Hippocampal formation (tissue), 2 donors: ENCODE measurements at places on chromosomes 6 and 20.

DNA sequence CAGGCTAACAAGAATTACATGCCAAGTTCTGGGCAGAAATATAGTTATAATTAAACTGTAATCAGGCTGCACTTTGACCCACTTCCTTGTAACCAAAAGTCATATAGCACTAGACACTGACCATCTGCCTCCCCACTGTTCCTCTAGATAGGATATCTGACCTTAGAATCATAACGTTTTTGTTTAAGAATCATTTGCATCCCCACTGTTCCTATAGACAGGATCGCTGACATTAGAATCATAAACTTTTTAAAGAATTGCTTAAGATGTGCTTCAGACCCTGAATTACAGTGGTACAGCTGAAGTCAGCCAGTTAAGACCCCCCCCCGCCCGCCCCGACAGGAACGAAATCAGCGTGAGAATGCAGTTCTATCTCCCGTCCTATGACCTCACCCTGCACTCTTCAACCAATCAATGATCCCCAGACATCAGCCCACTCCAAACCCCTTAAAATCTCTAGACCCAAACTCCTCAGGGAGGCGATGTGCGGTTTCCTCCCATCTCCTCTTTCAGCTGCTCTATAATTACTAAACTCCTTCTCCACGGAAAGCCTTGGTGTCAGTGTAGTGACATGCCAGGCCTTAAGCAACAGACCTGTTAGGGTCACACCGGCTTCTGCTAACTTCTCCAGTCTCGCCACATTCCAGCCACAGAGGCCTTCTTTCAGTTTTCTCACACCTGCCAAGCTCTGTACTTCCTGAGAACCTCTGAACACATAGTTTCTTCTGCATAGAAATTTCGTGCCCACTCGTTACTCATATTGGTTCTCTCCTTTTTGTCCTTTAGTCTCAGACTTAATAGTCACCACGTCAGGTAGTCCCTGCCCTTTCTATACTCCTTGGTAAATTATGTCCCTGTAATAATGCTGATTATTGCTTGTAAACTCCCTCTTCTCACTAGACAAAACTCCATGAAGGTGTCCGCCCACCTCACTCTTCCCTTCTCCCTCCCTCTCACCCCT is 93.5 kb downstream of the DTNBP1 start:
- no peak for DNase-seq

- DNase-seq: no peak
These were observed 99.2 kb downstream of the SOX4 start for GRCh38 chr6:21692721-21693120.

DNA sequence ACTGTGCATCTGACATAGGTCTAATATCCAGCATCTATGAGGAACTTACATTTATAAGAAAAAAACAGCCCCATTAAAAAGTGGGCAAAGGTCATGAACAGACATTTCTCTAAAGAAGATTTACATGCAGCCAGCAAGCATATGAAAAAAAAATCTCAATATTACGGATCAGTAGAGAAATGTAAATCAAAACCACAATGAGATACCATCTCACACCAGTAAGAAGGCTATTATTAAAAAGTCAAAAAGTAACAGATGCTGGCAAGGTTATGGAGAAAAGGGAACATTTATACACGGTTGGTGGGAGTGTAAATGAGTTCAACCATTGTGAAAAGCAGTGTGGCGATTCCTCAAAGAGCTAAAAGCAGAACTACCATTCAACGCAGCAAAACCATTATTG is 13.1 kb downstream of the METTL24 start:
- no peak for DNase-seq

- DNase-seq: no peak
These were observed 7.9 kb downstream of the RREB1 start for GRCh38 chr6:7115543-7116231.

DNA sequence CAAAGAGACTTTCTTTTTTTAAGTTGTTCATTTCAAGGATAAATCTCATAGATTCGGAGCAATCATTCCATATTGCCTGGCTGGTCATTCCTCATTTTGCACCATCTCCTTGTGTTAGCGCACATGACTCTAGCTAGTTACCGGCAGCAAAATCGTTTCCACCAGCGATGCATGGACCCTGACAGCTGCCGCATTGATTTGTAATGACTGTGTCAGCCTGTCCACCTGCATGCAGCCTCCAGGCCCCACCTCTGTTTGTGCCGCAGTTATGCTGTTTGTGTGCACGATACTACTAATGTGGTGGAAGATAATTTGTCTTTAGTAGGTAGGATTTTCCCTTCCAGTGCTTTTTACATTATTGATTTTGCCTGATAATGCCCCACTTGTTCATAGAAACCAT is 164.0 kb downstream of the TBC1D7 start:
- DNase-seq: no peak

- DNase-seq: no peak
These were observed 138.3 kb downstream of the IPCEF1 start for GRCh38 chr6:154218301-154218700.

- DNase-seq: no peak
These were observed 1.6 kb downstream of the TRIM27 start for GRCh38 chr6:28922004-28922820.

DNA sequence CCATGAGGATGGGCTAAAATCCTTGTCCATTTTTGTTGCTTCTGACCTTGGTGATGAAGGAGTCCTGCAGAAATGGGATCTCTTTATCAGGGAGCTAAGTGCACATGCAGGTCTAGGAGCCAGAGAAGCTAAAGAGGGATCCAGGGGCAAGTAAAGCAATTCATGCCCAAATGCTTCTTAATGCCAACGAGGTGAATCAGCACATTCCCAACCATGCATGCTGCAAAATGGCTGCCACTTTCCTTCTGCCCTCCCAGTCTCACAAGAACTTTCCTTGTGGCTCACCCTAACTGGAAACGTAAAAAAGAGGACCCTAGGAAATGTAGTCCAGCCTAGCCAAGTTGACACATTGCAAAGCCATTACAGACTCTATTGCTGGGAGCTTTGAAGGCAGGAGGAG is 298.4 kb downstream of the MAFB start:
- DNase-seq: no peak

DNA sequence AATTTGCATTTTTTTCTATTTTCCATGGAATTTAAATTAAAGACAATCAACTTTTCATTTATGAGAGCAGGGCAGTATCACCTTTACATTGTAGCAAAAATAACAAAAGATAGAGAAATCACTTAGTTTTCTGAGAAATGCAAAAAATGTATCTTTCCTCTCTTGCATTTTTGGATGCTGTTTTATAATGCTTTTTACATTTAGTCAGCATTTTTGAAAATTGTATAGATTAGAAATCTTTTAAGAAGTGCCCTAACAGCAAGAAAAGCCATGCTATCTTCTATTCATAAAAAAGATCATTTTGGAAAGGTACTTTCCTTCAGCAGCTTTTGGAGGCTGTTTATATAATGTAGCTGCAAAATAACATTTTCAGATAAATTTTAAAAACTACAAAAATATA is 421.8 kb downstream of the EYS start:
- DNase-seq: no peak

GRCh38 chr6:75493400-75494064 is at the start of gene FILIP1:
Gene FILIP1, minus strand, starts transcription at chr6:75493800. Its CDS starts 78,828 bp downstream, at chr6:75414972.
- DNase-seq: no peak

- no peak for DNase-seq
These were observed 85.6 kb upstream of the CARMIL1 start for GRCh38 chr6:25193460-25194171.

DNA sequence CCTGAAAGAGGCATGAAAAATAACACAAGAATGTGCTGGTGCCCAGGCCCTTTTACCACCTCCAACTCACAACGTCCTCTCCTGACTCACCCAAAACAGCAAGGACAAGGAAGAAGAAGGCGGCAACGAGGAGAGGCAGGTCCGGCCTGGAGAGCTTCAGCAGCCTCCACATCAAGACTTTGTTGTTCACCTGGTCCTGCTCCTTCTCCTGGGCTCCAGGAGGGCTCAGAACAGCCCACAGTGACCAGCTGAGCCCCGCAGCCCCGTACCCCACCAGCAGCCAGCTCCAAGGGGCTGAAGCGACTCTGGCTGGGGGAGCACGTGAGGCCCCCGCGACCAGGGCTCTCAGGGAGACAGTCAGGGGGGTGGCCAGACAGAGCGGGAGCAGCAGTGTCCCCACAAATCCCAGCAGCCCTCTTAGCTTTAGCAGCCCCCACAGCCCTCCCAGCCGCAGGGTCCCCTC is 857 bp downstream of the TAP2 start:
- DNase-seq: no peak

- DNase-seq: no peak
These were observed 200.0 kb upstream of the SULF2 start for GRCh38 chr20:47985092-47985850.

GRCh38 chr20:33137195-33137594 is 30.8 kb upstream of the BPIFA2 start:
- no peak for DNase-seq

- DNase-seq: no peak
These were observed 18.6 kb downstream of the SLC9A8 start for GRCh38 chr20:49831022-49831769.

DNA sequence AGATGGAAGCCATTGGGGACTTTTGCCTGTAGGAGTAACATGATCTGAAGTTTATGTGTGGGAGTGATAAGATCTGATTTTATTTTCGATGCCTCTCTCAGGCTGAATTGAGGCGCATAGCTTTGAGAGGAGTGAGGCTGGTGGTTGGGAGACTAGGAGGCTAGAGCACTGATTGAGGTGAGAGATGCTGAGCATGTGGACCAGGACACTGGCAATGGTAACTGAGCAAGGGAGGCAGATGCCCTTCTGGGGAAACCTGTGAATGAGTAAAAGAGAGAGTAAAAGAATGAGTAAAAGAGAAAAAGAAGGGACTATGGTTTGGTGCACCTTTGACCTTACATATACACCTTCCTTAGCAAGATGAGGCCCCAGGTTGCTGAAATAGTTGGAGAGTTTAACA is 3.0 kb downstream of the RRP36 start:
- DNase-seq: no peak

DNA sequence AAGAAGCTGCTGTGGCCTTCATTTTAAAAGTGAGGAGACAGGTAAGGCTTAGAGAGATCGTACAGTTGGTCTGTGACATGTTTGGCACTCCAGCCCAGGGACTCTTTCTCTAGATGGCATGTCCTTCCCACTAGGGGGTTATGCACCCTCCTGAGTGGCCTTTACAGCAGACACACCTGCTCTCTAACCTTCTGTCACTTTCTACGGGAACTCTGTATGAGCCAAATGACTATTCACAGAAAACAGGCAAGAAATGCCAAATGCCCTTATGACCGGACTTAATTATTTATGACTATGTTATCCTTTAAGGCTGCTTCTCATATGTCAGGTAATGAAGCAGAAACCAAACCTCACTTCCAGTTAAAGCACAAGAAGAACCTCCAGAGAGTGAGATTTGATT is 91.2 kb downstream of the MAP3K5 start:
- no peak for DNase-seq

DNA sequence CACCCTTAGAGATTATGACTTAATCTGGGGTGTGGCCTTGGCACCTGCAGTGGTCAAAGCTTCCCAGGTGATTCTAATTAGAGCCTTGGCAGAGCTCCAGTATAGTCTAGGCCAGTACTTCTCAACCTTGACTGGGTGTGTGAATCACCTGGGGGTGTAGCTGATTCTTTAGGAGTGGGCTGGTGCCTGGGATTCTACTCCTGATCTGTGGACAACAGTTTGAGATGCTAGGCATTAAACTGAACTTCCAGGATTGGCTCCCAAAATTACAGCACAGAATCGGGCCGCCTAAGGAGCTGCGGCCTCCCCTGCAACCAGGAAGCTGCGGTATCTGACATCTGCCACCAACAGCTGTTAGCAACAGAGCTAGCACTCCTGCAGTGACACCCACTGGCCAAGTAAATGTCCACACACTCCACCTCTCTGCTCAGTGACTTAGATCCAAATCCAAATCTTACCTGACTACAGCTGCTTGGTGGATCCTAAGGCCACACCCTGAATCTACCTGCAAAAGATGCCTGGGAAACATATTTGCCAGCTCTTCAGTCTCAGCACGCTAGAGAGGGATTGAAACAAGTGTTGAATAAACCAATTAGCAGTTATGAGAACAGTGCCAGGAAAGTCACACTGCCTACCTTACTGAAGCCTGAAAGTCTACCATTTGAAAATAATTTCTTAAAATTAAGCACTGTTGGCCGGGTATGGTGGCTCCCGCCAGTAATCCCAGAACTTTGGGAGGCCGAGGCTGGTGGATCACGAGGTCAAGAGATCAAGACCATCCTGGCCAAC is 126.7 kb downstream of the UNC5CL start:
- no peak for DNase-seq

DNA sequence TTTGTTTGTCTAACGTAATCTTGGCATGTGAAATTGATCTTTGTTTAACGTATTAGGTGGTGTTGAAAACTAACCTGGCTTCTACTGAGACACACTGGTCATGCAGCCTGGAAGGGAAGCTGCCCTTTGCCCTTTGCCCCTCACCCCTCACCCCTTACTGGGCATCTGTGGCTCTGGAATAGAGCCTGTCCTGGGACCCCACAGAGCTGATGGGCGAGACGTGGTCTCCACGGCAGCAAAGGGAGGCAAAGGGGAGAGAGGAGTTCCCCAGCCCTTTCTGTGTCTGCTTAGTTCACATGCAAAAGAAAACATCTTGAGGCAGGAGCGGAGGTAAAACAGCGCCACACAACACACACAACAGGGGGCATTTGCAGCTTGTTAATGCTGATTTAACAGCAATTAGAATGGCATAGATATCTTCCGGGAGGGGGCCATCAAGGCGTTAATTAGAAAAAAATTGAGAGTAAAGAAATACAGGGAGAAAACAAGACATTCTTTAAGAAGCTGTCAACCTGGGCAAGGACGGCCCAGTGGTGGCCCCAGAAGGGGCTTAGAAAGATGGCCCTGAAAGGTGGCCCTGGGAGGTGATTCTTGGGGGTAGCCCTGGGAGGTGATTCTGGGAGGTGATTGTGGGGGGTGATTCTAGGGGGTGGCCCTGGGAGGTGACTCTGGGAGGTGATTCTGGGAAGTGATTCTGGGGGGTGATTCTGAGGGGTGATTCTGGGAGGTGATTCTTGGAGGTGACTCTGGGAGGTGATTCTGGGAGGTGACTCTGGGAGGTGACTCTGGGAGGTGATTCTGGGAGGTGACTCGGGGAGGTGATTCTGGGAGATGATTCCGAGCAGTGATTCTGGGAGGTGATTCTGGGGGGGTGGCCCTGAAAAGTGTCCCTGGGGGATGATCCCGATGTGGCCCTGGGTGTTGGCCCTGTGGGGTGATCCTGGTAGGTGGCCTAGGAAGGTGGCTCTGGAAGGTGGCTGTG is 44.5 kb upstream of the DACT2 start:
- no peak for DNase-seq
